ENCODE measurements at places on chromosomes 6 and 20.

DNA sequence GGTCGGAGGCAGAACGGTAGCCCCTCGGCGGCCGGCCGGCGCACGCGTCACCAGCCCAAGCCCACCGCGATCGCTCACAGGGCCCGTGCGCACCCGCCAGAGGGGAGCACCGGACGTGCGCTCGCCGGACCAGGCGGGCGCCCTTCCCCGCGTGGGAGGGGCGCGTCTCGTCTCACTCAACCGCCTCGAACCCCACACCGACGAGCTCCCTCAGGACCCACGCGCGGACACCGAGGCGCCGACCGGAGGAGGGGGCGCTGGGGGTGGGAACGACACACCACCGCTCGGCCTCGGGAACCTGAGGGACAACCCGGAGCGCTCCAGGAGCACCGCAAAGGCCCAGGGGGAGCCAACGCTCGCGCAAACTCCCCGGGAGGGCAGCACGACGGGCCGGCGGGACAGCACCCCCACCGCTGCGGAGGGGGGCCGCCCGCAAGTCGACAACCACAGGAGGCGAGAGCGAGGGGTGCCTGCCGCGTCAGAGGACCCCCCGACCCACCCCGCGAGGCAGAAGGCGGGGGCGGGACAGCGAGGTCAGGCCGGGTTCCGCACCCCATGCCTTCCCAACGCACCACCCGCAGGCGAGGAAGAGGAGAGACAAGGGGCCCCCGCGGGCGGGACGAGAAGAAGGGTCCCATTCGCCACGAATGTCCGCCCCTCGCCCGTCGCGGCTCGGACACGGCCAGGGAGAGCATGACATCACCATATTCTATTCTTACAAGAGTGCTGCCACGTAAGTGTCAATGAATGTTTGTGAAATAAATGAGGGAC lies 512.7 kb upstream of the ZNF337 start:
- DNase-seq: peak; percentile 16

DNA sequence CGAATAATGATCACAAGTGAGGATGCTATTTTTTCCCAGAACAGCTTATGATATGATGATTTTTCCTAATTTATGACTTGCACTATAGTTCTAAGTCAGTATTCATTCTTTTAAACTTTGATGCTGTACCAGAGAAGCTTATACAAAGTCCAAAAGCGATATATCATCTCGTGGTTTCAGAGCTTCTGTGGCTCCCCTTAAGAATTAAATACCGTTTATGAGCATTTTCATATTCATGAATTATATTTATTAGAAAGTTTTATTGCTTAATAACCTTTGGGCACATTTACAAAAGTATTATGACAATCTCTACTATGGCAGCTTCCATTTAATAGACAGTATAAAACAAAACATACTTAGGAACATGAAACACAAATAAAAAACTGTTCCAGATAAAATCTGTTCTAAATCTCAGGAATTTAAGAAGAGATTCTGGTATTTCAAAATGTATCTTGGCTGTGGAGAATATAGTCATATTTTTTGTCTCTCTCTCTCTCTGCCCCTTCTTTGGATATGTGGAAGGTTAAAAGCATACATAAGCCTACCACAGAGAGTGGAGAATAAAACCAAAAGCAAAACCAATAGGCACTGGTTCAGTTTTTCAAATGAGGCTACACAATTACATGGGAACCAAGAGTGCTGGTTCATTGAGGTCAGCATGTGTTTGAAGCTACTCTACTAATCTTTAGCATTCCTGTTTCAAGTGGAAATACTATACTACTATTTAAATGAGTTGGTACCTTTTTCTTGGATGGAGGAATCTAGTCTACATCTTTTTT lies 884.5 kb upstream of the GJE1 start:
- DNase-seq: no peak

DNA sequence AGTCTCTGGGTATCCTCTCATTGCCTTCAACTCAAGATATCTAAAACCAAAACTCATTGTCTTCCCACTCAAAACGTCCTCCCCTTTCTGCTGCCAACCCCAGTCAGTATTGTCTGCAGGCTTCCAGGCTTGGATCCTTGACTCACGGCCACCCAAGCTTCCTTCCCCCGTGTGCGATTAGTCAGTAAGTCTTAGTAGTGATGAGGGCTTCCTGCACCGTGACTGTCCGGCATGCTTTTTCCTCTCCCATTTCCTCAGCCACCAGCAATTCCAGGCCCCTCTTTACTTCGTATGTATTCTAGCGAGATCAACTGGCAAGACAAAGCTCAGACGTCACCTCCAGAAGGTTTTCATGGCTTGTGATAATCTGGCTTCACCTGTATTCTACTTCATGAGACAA lies 88.6 kb upstream of the DUSP22 start:
- no peak for DNase-seq

DNA sequence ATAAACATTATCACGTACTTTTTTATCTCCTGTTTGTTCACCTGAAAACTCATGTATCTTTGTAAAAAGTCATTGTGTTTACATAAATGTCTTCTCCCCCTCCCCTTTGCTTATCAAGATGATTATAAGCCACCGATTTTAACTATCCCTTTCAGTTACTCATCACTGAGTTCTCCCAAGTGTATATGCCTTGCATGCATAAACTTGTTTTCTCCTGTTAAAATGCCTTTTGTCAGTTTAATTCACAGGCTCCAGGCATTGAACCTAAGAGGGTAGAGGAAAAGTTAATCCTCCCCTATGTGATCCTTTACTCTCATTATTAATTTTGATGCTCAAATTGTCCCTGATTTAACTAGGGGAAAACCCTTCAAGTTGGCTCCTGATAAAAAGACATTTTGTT lies 24.2 kb downstream of the ANKEF1 start:
- no peak for DNase-seq

GRCh38 chr6:138234363-138234762 lies 16.1 kb upstream of the PBOV1 start:
- no peak for DNase-seq

- DNase-seq: no peak
These were observed 237.8 kb downstream of the ZNF217 start for GRCh38 chr20:53355790-53356189.

DNA sequence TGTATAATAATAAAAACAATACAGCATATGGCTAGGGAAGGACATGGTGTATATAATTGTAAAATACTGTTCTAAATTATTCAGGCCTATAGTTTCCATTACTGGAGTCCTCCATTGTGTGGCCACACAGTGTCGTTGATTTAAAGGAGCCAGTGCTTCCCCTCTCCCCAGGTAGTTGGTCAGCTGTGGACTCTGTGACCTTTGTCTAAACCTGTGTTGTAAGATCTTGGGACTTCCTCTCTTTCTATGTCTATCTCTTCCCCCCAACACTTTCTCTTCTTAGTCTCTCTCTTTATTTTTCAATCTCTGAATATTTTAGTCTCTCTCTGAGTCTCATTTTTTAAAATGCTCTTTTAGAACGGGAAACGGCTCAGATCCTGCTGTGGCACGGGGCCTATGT lies 35.6 kb downstream of the BRPF3 start:
- no peak for DNase-seq

DNA sequence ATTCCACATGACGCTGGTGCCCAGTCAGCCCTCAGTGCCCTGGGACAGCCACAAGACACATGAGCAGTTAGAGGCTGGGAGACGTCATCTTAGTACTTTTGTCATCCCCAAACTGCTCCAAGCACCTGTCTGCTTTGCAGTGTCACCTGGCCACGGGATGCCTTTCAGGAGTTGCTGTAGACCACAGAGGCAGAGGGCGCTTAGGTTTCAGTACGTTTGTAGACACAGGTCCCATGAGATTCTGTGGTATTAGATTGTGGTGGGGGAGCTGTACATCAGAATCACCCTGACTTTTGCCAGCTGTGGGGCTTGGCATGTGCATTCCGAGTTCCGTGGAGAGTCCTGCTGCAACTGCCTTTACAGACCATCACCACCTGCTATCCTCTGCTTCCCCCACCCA lies 16.7 kb downstream of the MAVS start:
- DNase-seq: no peak

DNA sequence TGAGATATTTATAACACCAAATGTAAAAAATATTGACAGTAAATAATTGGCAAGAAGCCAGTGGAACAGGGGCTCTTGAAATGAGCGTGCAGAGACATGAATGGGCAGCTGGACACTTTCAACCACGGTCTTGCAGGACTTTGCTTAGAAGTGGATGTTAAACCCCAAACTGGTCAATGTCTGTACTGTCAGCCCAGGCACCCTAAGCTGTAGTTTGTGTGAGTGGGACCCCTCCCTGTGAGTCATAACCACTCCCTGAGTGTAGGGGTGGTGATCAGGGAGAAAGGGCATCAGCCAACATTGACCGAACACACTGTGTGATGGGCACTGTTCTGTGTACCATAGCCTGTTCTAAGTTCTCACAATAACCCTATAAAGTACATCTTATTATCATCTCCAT lies 108.6 kb downstream of the FIG4 start:
- no peak for DNase-seq

DNA sequence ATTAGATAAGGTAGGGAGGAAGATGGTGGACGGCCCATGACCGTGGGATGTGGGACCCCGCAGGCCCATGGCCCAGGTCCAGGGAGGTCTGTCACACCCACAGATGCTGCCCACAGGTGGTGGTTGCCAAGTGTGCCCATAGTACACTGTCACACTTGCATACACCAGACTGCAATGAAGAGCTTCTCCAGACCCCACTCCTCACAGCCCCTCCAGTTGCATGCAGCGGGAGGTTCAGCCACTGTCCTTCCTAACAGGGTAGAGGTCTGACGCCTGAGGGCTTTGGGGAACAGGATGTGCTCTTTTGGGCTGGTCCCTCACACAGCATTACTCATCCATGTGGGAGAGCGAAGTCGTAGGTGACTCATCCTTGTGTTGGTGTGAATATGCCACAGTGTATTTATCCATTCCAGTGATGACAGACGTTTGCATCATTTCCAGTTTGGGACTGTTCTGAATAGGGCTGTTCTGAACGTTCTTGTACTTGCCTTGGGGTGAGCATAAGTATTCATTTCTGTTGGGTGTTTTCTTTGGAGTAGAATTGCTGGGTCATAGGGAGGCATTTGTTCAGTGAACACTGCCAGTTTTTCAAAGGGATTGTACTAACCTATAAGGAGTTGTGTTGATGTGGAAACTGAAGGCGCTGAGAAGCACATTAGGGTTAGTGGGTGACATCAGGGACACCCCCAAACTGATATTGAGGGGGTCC lies 10.1 kb upstream of the PYGB start:
- peak; percentile 28 for DNase-seq

DNA sequence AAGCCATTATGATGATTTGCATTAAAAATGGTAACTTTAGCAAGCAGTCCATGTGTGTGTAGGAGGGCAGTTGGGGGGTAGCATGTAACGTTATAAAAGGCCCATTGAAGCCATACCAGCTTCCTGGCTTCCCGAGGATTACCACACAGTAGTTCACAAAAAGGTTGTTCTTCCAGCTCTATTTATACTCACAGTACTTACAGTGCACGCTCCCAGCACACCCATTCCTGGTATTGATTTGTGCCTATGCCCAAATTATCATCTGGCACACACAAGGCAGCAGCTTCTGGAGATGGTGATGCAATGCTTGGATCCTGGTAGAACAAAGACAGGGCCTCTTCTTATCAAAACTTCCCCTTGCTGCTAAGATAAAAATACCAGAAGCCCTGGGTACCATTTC lies 436.8 kb downstream of the HAO1 start:
- no peak for DNase-seq

DNA sequence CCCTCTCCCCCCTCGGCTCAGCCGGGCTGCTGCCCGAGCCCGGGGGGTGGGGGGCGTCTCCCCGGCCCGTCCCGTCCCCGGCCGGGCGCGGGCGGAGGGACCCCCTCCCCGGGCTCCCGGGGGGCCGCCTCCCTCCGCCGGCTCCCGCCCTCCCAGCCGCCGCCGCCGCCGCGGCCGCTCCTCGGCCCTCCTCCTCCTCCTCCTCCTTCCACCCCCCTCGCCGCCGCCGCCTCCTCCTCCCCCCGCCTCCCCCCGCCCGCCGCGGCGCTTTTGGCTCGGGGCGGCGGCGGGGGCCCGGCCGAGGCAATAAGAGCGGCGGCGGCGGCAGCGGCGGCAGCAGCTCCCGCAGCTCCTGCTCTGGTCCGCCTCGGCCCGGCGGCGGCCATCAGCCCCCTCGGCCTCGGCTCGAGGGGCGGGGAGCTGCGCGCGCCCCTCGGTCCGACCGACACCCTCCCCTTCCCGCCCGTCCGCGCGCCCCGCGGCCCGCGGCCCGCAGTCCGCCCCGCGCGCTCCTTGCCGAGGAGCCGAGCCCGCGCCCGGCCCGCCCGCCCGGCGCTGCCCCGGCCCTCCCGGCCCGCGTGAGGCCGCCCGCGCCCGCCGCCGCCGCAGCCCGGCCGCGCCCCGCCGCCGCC lies 38.7 kb downstream of the GNAS start:
- DNase-seq: peak; percentile 80

DNA sequence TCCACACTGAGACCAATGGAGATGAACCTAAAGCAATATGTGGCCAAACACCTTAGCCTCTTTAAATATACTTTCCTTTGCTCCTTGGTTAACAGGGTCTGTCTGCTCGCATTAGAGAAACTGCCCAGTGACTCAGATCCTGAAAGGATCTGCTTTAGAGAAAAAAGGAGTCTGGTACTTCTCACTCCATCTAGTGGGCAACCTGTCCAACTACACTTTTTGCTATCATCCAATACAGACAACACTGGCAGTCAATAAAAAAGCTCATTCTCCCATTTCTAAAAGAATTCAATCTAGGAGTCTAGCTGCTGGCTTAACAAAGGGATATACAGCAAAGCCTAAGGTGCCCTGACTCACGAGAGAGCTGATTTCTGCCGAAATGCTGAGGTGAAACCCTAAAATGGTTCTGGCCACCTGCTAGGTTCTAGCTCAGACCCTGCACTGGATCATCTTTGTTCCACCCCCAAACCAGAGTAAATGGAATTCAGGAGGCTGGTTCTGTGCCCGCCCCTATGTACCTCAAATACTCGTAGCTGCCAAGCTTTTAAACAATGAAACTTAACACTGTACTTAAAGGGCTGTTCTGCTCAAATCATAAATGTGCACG lies 11.5 kb downstream of the GNL1 start:
- DNase-seq: no peak

GRCh38 chr20:33817411-33817810 lies 6.3 kb downstream of the CHMP4B start:
- no peak for DNase-seq

GRCh38 chr6:136921936-136922684 lies at the start of gene SLC35D3:
Gene SLC35D3, plus strand, starts transcription at chr6:136922301. Its CDS starts 128 bp downstream, at chr6:136922429.
- no peak for DNase-seq

- DNase-seq: no peak
These were observed 193.0 kb upstream of the ZNF217 start for GRCh38 chr20:53786445-53787267.

DNA sequence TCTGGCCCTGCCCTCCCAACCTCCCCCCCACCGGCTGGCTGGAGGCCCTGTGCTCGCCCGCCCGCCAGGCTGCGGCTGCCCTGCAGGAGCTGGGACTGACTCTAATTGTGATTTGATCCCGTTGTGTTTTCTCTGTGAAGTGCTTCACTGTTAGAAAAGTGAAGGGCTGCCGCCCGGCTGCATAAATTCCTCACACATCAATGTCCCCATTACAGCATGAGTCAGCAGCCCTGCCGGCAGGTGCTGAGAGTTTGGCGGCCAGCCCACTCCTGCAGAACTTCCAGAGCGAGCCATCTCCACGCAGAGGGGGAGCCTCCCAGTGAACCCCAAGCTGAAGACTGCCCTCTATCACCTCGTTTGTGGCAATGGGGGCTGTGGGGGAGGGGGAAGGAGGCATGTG lies 137.9 kb downstream of the DLL1 start:
- DNase-seq: no peak

Data from activated CD8-positive, alpha-beta memory T cell treated with anti-CD3 and anti-CD28 coated beads, Interleukin-2, amount 50 U/mL, for 4 hours (primary cell).